AG04450 (cell line): ENCODE measurements at places on chromosomes 4 and X.
A peak's percentile ranks its signal among the peaks of the same experiment; 100 is the strongest.

- no peak for DNase-seq
Measured at GRCh38 chr4:172951679-172952451, 216.7 kb upstream of the GALNT7 start.

GRCh38 chrX:47272013-47272408 is 39.2 kb downstream of the USP11 start:
- DNase-seq = no peak

- DNase-seq = no peak
Measured at GRCh38 chrX:68646421-68646820, 1.0 kb upstream of the STARD8 start.

DNA sequence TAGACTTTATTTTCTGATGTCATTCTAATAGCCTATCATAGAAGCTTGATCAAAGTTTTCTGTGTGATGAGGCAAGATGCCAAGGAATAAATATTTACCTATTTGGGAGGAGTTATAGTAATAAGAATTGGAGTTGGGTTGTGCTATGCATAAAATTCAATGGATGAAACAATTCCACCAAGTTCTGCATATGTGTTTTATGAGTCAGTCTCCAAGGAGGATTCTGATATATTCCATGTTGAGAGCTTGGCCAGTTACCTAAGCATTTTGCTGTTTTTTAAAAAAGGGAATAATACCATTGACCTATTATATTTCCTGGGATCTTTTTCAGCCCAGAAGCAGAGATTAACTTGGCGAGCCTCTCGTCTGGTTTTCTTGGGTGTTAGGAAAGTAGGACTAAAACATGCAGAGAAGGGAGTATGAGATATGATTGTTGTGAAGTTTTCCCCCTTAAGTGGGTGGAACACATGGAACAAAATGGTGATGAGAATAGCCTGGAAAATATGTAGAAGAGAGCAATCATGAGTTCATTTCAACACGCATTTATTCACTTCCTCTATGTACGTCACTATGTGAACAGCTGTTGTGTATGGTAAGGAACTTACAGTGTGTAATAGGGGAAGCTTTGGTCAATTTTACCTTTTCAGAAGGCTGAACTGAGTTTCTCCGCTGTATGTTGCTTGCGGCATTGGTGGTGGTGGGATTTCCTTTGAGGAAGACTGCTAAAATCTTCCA is 39.2 kb downstream of the POLA1 start:
- DNase-seq = no peak

DNA sequence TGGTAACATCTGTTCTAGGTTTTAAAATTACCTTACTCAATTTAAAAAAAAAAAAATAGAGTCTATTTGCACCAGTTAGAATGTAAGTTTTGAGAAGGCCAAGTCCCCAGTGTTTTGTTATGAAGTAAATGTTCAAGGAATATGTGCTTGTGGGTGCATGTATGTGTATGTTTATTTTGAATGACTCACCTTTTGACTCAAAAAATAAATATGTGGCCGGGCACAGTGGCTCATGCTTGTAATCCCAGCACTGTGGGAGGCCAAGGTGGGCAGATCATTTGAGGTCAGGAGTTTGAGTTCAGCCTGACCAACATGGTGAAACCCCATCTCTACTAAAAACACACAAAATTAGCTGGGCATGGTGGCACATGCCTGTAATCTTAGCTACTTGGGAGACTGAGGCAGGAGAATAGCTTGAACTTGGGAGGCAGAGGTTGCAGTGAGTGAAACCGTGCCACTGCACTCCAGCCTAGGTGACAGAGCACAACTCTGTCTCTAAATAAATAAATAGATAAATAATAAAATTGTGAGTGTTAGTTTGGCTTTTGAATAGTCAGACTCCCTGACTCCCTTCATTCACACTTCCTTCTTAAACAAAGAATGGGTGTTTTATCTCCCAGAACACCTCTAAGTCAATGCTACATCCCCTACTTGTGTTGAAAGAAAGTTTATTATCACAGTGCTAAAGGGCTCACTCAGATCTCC is 511.3 kb upstream of the PCDH7 start:
- DNase-seq = no peak

DNA sequence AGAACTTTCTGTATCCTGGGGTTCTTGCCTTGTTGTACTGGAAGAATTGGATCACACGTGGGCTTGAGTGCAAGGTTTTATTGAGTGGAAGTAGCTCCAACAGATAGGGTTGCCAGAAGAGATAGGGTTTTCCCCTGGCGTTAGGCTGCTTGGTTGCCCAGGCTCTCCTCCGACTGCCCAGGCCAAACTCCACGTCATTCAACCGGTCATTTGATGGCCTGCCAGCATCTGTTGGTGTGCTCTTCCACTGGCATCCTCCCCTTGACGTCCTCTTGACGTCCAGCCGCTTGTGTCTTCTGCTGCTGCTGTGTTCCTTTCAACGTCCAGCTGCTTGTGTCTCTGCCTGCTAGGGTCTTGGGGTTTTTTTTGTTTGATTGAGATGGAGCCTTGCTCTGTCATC is 340.3 kb upstream of the ZCCHC13 start:
- DNase-seq = no peak

GRCh38 chr4:105990933-105991332 is 95.7 kb downstream of the NPNT start:
- no peak for DNase-seq

DNA sequence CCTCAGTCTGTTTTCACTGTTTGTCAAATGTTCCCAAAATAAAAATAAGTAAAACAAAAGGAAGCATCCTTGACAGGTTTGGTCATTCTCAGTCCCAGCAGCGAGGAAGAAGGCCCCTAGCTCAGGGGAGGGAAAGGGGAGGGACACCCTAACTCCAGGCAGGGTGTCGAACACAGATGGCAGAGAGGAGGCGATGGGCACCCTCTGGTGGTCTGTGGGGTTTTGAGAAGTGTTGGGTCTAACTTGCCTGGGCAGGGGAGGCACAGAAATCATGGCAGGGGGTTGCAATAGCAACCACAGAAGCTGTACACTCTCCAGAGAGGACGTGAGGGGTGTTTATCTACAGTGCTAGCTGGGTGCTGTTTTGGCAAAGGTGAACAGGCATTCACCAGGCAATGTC is 229.8 kb upstream of the SFRP2 start:
- DNase-seq = no peak

- DNase-seq = no peak
Measured at GRCh38 chr4:104772849-104773248, 278.2 kb upstream of the CXXC4 start.

GRCh38 chrX:21975812-21976211 is 35.3 kb downstream of the SMS start:
- peak; percentile 54 for DNase-seq

- DNase-seq = no peak
Measured at GRCh38 chrX:130413415-130413814, 11.6 kb downstream of the RBMX2 start.

DNA sequence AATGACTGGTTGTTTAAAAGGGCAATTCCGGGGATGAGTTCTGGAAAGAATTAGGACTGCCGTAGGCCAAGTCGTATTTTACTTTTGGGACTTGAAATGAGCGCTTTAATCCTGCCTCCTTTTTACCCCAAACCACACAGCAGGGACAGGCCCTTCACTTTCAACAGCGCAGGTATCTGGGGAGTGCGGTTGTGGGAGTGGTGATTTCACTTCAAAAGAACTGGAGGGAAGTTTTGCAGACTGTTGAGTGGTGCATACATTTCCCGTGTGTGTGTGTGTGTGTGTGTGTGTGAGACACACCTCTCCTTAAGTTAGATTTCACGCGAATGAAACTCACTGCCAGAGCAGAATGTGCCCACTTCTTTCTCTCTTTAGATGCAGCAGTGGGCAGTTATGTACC is 2.8 kb downstream of the NHS start:
- no peak for DNase-seq

DNA sequence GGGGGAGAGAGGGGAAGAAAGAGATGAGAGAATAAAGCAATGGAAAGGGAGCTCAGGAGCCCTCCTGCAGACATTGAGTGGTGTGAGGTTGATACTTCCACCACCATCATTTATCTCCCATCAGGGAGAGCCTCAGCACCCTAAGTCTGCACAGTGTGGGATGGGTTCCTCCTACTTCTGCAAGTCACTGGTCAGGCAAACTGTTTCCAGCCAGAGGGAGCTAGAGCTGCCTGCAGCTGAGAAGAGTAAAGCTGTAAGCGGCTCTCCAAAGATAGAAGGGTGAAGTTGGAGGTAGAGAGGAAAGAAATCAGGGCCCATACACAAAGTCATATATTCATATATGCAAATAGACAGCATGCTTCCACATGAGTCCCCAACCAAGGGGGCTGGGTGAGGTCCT is 21.9 kb upstream of the ZNF81 start:
- DNase-seq = no peak

GRCh38 chrX:115373308-115373707 is 83.8 kb downstream of the LUZP4 start:
- no peak for DNase-seq

GRCh38 chr4:2689825-2690700 is 66.1 kb downstream of the TNIP2 start:
- no peak for DNase-seq

DNA sequence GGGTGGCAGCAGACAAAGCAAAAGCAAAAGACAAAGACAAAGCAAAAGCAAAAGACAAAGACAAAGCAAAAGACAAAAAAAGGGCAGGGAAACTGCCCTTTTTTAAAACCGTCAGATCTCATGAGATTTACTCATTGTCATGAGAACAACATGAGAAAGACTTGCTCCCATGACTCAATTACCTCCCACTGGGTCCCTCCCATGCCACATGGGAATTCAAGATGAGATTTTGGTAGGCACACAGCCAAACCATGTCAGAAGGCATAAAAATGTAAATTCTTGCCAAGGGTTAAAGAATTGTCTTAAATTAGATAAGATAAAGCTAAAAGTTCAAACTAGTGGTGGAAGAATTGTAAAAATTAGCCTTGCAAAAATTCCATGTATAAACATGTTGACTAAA is 419.7 kb downstream of the TRAM1L1 start:
- DNase-seq = no peak

- peak; percentile 38 for DNase-seq
Measured at GRCh38 chr4:8281519-8282133, 12.1 kb downstream of the HTRA3 start.

- no peak for DNase-seq
Measured at GRCh38 chr4:127238956-127239475, 393.7 kb upstream of the INTU start.

DNA sequence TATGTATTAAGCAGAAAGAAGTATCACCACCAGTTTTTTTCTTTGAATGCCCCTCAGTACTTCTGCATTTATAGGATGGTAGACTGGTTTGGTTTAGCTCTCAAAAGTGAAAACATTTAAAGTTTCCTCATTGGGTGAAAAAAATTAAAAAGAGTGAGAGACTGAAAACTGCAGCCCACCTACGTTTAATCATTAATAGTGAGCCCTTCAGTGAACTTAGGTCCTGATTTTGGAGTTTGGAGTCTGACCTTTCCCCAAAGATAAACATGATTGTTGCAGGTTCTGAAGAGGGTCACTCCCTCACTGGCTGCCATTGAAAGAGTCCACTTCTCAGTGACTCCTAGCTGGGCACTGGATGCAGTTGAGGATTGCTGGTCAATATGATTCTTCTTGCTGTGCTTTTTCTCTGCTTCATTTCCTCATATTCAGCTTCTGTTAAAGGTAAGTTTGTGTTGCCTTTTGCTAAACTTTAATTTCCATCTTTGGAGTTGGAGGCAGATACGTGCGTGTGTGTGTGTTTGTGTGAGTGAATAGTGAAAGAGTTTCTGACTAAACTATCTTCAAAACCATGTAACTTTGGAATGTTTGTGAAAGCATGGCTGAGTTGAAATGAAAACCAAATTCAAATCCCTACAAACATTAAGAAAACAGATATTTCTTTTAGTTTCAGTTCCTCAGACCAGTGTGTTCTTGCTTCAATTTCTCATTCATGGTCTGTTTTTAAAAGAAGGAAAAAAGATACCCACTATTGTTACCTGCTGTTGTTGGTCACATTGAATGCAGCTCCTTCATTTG is at the start of gene MTTP:
MTTP (plus strand) TSS at position 295 of the 795 bp plus-strand sequence; CDS start at position 381, 86 bp downstream.
- no peak for DNase-seq

DNA sequence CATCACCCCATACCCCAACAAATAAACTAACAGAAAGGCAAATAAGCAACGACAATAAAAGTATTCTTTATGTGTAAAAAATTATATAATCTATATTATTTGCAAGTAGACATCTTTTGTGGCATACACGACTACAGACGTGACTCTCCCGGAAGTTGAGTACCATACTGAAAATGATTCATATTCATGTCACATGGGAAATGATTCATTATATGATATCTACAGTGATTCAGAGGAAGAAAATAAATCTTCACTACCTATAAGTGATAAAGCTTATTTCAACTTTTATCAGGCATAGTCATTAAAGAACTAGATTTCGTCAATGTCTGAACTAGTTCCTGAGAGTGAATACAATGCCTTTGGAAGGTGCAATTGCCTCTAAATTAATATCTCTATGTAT is 4.6 kb upstream of the ANTXR2 start:
- DNase-seq = no peak

DNA sequence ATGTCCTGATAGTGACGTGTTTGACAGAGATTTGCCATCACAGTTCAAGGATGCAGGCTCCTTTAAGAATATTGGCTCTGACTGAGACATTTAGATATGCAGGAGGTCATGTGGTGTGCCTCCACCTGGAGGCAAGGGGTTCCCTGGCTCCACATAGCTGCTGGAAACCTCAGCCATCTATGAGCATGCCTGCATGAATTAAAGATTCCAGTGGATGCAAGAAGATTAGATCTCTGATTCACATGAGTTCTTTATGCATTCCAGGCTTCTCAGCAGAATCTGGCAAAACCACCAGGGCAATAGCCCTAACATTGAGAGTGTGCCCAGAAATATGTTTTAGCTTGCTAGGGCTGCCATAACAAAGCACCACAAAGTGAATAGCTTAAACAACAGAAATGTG is 298.5 kb upstream of the AADAT start:
- DNase-seq = no peak

- no peak for DNase-seq
Measured at GRCh38 chr4:74546057-74546456, 101.1 kb downstream of the AREG start.

DNA sequence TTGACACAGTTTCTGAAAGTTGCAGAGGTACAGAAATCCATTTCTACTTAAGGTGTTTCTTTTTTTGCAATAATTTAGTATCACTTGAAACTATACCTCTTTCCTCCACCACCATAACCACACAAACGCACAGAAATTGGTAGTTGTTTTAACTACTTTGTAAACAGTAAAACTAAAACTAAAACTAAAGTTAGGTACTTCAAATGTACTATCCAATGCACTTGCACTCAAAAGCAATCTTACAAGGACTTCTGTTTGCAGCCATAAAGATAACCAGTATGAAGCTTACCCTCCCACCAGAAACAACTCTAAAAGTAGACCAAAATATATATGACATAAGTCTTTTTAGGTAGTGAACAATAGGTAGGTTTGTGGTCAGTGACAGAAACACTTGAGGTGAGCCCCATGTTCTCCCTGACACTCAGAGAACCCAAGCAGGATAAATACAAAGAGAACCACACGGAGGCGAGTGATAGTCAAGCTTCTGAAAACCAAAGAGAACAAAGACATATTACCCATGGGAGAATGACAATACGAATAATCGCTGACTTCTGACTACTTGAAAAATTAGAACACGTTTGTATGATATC is 72.2 kb upstream of the VBP1 start:
- no peak for DNase-seq
